ENCODE measurements at places on chromosomes 1 and 21. TPM values are rescaled to one million over a fixed set of nuclear protein-coding genes. Genes with fewer than 3 reads are reported as not detected.

DNA sequence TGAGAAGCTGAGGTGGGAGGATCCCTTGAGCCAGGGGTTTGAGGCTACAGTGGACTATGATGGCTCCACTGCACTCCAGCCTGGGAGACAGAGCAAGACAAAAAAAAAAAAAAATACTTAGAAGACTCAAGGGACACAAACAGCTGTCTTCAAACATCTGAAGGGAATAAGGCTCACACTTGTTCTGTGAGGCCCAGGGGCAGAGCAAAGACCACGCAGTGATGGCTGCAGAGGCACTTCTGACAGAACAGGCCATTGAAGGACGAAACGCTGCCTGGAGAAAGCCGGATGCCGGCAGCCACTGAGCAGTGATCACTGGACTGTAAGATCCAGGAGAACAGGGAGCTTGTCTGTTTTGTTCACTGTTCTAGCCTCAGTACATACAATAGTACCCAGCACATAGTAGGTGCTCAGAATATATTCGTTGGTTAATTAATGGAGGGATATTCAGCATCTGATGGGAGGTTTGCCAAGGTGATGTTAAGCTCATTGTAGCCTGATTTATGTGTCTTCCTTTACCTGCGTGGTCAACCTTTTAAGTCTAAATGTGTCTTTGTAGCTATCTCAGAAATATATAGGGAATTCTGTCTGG lies 12.1 kb upstream of the NDC1 start:
- H3K27me3 ChIP-seq: no peaks in the 10 kb centered on the region
- no peak overlapping the region for H3K27ac ChIP-seq
- peaks cover 8% of the 10 kb centered on the region for H3K36me3 ChIP-seq
- DNase-seq: no peak
- no peak overlapping the region for H3K4me3 ChIP-seq
- H3K4me1 ChIP-seq: no peaks in the 10 kb centered on the region

Gene ATP6V1G3
- total RNA-seq: not detected

Gene AIRE
- total RNA-seq: not detected

- H3K4me1 ChIP-seq: no peaks in the 10 kb centered on the region
- H3K27ac ChIP-seq: no peak overlapping the region
- peaks cover 12% of the 10 kb centered on the region for H3K27me3 ChIP-seq
- H3K4me3 ChIP-seq: no peak overlapping the region
- H3K36me3 ChIP-seq: no peaks in the 10 kb centered on the region
These were observed 4.0 kb downstream of the ACTL8 start for GRCh38 chr1:17759114-17759513.

DNA sequence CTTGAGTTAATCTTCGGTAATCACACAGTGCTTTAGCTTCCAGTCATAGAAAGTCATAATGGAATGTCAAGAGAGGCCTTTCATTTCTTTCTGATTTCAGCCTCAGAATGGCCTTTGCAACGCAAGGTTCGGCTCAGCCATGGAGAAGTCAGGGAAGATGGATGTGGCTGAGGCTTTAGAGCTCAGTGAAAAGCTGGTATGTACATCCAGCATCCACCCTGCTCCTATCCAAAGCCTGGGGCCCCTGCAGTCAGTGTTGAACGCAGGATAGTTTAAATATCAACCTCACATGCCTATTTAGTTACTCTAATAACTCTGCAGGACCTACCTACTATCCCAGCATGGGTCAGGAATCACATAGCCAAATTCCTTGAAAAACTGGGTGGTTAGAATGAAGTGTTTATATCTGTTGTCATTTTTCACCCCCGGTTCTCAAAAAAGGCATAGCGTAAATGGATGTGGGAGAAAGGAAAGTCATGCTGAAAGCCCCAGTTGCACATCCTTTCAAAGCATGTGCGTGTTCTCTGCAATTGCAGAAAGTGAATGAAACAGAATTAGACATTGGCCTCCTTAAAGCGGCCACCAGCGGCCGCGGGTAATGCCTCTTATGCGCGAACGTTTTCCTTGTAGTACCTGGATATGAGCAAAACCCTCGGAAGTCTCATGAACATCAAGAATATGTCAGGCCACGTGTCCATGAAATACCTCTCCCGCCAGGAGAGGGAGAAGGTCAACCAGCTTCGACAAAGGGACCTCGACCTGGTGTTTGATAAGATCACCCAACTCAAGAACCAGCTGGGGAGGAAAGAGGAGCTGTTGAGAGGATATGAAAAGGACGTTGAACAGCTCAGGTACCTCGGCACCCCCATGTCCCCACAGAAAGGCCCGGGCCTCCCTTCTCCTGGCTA lies 28.8 kb upstream of the EFHD2 start:
- no peak for DNase-seq
- H3K4me3 ChIP-seq: no peak overlapping the region
- H3K27me3 ChIP-seq: no peaks in the 10 kb centered on the region
- H3K36me3 ChIP-seq: no peaks in the 10 kb centered on the region
- no peak overlapping the region for H3K27ac ChIP-seq

DNA sequence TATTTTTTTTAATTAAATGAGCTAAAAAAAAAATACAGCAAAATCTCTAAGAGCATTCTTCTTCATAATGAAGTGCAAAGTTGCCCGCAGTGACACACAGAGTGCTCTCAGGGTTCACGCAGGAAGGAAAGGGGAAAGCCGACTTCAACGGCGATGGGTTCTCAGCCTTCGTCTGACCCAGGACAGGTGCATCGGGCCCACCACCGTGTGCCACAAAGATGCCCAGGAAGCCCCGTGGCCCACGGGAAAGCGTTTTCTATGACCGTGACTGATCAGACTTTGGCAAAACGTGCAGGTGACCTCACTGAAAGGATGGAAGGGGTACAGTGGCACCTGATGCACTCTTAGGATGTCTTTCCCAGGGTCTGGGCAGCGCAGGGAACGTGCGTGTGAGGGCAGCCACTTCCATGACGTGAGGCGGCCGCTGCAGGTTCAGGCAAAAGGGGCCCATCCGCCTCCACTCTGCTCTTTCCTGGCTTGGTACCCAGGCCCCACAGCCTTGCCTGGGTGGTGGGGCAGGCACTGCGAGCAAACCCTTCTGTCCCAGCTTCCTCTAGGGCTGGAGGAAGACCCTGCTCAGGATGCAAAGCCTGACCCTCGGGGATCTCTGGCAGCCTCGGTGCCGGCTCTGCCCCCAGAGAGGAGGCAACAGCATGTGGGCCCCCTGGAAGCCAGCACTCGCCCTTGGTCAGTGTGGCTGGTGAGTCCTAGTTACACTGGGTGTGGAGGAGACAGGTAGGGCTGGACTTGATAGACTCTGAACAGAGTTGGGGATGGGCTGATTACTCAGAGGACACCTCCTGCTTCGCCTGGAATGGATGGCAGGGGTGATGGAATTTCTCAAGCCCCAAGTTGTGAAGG lies 8.3 kb downstream of the LRRC47 start:
- DNase-seq: no peak
- H3K36me3 ChIP-seq: peaks cover 5% of the 10 kb centered on the region
- H3K4me3 ChIP-seq: no peak overlapping the region

- H3K36me3 ChIP-seq: no peaks in the 10 kb centered on the region
- H3K4me1 ChIP-seq: no peaks in the 10 kb centered on the region
- no peak overlapping the region for H3K27ac ChIP-seq
- DNase-seq: no peak
- H3K27me3 ChIP-seq: no peaks in the 10 kb centered on the region
These were observed 6.1 kb downstream of the FAM3B start for GRCh38 chr21:41322496-41323382.

- H3K4me3 ChIP-seq: peak within 1 kb of the TSS; percentile 92
- no peaks in the 10 kb centered on the region for H3K36me3 ChIP-seq
- no peak for DNase-seq
- H3K27me3 ChIP-seq: no peaks in the 10 kb centered on the region
- H3K4me1 ChIP-seq: peaks cover 4% of the 10 kb centered on the region
- peak within 1 kb of the TSS; percentile 85 for H3K27ac ChIP-seq
These were observed at the start of gene LBR for GRCh38 chr1:225427235-225428067. LBR (minus strand) TSS chr1:225428038; CDS start chr1:225424075, 3,963 bp downstream.

- H3K27ac ChIP-seq: peak overlapping the region; percentile 84
- peak overlapping the region; percentile 88 for H3K4me3 ChIP-seq
- H3K36me3 ChIP-seq: no peaks in the 10 kb centered on the region
- no peaks in the 10 kb centered on the region for H3K27me3 ChIP-seq
- DNase-seq: no peak
- H3K4me1 ChIP-seq: peaks cover 4% of the 10 kb centered on the region
These were observed 585 bp upstream of the GLRX2 start for GRCh38 chr1:193105821-193106177.

GRCh38 chr21:43877936-43878575 lies 13.0 kb downstream of the AGPAT3 start:
- H3K27ac ChIP-seq: no peak overlapping the region
- H3K36me3 ChIP-seq: no peaks in the 10 kb centered on the region
- no peak overlapping the region for H3K4me3 ChIP-seq
- no peak for DNase-seq
- no peaks in the 10 kb centered on the region for H3K27me3 ChIP-seq

- DNase-seq: no peak
- H3K4me1 ChIP-seq: no peaks in the 10 kb centered on the region
- no peak overlapping the region for H3K27ac ChIP-seq
- H3K36me3 ChIP-seq: no peaks in the 10 kb centered on the region
- H3K4me3 ChIP-seq: no peak overlapping the region
These were observed 106.9 kb downstream of the RIPK4 start for GRCh38 chr21:41659791-41660560.

GRCh38 chr1:110123224-110123623 lies 11.0 kb downstream of the UBL4B start:
- H3K36me3 ChIP-seq: no peaks in the 10 kb centered on the region
- H3K27ac ChIP-seq: no peak overlapping the region
- H3K4me1 ChIP-seq: no peaks in the 10 kb centered on the region
- no peaks in the 10 kb centered on the region for H3K27me3 ChIP-seq
- no peak for DNase-seq

DNA sequence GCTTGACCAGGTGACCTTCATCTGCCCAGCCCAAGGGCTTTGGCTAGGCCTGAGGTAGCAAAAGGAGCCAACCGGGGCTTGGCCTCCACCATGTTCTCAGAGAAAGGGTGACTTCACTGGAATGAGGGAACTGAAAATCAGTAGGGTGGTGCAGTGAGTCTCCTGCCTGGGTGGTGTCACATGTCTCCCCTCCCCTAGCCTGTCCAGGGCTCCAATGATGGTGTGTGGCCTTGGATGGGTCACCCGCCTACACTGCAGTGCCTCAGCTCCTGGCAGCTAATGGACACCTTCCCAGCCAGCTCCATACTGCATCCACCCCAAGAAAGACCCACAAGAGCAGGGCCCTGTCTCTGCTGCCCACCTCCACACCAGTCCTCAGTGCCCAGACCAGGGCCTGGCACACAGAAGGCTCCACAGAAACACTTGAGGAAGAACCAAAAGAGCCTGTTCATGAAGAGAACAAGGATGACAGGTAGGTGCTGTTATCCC lies 678.7 kb downstream of the MATN1 start:
- no peaks in the 10 kb centered on the region for H3K4me1 ChIP-seq
- no peak overlapping the region for H3K4me3 ChIP-seq
- no peaks in the 10 kb centered on the region for H3K36me3 ChIP-seq
- H3K27me3 ChIP-seq: no peaks in the 10 kb centered on the region
- H3K27ac ChIP-seq: no peak overlapping the region
- DNase-seq: no peak

- no peak for DNase-seq
- no peaks in the 10 kb centered on the region for H3K36me3 ChIP-seq
- no peak overlapping the region for H3K27ac ChIP-seq
- H3K4me1 ChIP-seq: no peaks in the 10 kb centered on the region
These were observed 12.0 kb downstream of the SSU72 start for GRCh38 chr1:1562556-1563195.

- H3K4me3 ChIP-seq: no peak overlapping the region
- H3K4me1 ChIP-seq: no peaks in the 10 kb centered on the region
- no peak overlapping the region for H3K27ac ChIP-seq
- H3K27me3 ChIP-seq: no peaks in the 10 kb centered on the region
- DNase-seq: no peak
These were observed 80.5 kb upstream of the RALGPS2 start for GRCh38 chr1:178644308-178645120.

Gene OLFML3
- total RNA-seq: 155 TPM

GRCh38 chr1:154190550-154190949 lies 1.4 kb downstream of the TPM3 start:
- DNase-seq: no peak
- H3K27me3 ChIP-seq: no peaks in the 10 kb centered on the region
- no peaks in the 10 kb centered on the region for H3K36me3 ChIP-seq
- no peak overlapping the region for H3K27ac ChIP-seq
- H3K4me3 ChIP-seq: no peak overlapping the region

DNA sequence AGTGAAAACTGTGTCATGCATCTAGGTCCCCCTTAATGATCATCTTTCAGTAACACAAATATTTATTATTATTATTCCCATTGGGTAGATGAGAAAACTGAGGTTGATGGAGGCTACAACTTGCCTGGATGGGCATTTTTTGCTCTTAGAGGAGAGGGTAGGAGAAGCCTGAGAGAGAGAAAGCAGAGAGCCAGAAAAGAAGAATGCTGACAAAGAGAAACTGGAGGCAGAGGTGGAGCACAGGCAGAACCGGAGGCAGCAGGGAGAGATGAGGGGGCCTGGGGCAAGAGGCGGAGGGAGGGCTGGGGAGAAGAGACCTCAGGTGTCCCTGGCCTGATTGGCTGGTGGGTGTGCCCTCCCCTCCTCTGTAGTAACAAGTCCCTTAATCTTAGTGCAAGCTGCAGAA lies 4.1 kb downstream of the BLACAT1 start:
- no peak for DNase-seq

DNA sequence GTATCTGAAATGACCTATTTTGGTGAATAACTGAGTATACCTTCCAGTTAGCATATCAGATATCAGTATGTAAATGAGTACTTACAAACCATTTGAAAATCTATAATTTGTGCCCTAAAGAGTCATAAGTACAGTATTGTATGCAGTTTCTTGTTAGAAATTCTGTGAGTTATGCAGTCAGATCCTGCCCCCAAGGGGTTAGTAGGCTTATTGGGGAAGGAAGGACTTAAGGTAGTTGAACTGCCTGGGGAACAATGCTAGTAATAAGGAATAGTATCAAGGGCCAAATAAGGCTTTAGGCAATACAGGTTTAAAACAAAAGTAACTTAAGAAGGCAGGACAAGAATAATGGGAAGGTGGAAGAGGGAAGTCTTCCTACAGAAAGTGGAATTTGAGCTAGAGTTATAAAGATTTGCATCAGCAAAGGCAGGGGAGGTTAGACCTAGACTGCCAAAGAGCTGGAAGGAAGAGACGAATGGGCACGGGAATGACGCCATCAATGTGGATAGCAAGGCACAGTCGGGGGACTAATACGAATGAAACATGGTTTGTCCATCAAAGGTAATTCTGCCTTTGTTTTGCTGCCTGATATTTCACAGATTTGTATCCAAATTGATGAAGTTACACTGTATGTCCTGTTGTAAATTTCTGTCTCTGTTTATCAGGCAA lies 182.9 kb upstream of the DPYD start:
- DNase-seq: no peak
- no peak overlapping the region for H3K4me3 ChIP-seq
- no peaks in the 10 kb centered on the region for H3K36me3 ChIP-seq

GRCh38 chr1:232669981-232670747 lies 40.2 kb upstream of the SIPA1L2 start:
- H3K4me3 ChIP-seq: no peak overlapping the region
- no peaks in the 10 kb centered on the region for H3K4me1 ChIP-seq
- no peak for DNase-seq
- no peaks in the 10 kb centered on the region for H3K27me3 ChIP-seq
- no peaks in the 10 kb centered on the region for H3K36me3 ChIP-seq
- H3K27ac ChIP-seq: no peak overlapping the region

- no peaks in the 10 kb centered on the region for H3K27me3 ChIP-seq
- H3K27ac ChIP-seq: no peak overlapping the region
- no peaks in the 10 kb centered on the region for H3K36me3 ChIP-seq
- no peak for DNase-seq
- no peak overlapping the region for H3K4me3 ChIP-seq
- H3K4me1 ChIP-seq: no peaks in the 10 kb centered on the region
These were observed 128.8 kb downstream of the KCNJ6 start for GRCh38 chr21:37787456-37787855.

Gene PCAT6
- total RNA-seq: not detected

All from breast epithelium (tissue), 4 donors.